ENCODE measurements at places on chromosomes 13 and 19.

GRCh38 chr19:1938071-1938470 lies 2.9 kb upstream of the CSNK1G2 start:
- no peak for DNase-seq

GRCh38 chr13:45966715-45967114 lies 85.8 kb downstream of the ZC3H13 start:
- no peak for DNase-seq

DNA sequence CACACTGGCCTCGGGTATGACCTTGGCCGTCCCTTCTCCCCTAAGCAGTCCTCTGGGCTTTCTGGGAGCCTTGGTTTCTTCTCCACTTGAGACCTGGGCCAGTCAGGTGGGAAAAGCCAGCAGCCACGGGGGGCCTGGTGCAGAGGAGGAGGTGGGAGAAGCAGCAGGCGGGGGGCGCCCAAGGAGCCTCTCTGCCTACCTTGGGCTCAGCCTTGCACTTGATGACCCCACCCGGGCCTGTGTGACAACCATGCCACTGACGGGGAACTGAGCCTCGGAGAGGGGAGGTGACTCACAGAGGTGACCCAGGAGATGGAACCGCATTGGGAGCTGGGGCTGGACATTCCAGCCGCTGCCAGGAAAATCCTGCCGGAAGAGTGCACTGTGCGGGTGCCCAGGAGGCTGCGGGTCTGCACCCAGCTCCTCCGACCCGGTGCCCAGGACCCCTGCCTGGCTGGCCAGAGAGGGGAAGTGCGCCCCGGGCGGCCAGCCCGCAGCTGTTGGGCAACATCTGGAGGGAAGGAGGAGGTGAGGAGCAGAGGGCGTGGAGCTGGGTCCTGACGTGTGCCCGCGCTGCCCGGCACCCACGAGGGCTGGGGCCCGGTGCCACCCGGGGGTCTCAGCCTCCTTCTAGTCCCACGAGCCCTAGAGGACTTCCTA lies 23.4 kb upstream of the SLC7A10 start:
- DNase-seq = no peak

DNA sequence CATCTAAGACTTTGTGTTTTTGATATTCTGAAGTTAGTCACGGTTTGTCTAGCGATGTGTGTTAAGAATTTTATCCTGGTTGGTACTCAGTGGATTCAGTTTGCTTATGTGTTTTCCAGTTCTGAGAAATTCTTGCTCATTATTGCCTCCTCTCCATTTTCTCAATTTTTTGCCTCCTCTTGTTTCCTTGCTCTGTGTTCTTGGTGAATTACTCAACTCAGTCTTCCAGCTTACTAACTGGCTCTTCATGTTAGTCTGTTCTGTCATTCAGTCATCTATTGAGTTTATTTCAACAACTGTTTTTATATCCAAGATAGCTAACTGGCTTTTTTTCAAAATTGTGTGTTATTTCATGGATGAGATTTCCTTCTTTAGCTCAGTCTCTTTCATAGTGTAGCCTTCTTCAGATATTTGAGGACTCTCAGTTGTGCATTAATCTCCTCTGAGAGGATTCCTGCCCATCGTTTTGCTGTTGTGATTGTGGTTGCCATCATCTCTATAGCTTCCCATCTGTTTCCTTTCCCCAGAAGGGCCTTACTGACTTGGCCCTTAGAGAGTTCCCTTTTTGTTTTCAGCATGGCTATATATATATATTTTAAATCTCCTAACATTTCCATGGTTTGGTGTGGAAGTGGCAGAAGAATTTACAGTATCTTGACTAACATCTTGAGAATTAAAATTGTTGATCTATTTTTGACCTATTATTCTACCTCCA lies 6.2 kb downstream of the SETDB2 start:
- no peak for DNase-seq

DNA sequence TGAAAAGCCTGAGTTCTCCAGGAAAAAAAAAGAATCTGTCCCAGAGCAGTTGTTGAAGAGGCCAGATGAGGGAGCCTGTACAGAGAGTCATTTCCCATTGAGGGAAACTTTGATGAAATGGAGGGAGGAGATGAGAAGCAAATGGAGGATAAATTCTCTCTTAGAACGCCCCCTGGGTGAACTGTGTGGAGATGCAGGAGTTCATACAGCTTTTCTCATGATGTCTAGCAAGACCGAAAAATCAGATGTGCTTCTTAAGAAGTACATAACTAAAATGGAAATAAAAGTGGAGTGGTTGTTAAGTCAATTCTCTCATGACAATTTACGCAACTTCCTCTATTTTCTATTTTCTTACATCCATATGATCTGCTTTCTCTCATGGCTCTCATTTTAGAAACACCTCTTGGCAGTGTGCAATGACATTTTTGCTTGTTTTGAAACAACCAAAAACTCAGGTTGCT lies 1263.1 kb downstream of the PCDH9 start:
- DNase-seq = peak; percentile 51

GRCh38 chr19:39539165-39539517 lies 820 bp downstream of the EID2 start:
- no peak for DNase-seq

DNA sequence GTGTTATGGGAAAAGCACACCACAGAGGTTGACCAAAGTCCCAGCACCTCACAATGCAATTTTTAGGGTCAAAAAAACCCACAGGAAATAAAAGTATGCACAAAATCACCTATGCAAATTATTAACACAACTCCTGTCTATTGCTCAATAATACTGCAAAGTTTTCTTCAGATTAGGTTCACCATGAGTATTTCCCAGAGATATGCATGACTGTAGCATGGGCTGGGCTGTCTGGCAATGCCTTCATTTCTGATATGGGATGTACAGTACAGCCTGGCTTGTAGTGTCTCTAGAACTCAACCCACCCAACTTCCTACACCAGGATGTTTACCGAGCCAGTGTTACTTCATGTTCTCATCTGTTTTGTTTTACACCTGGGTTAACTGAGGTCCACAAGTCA lies 698.7 kb upstream of the ARGLU1 start:
- DNase-seq = no peak

DNA sequence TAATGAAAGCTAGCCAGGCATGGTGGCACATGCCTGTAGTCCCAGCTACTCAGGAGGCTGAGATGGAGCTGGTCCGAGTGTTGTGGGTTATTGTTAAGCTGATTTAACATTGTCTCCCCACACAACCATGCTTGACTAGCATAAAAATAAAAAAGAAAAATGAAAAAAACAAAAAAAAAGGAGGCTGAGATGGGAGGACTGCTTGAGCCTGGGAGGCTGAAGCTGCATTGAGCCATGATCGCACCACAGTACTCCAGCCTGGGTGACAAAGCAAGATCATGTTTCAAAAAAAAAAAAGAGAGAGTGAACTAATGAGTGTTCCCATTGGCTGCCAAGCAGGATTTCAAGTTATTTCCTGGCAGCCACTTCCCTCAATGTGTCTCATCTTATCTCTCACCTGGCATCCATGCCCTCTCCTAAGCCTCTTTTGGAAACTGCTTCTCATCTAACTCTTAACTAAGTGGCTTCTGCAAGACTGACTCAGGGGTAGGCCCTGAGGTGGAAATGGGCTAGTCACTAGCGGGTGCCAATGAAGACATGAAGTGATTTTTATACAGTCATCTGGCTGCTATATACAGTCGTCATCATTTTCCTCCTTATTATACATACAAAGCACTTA lies 4.9 kb downstream of the THAP8 start:
- no peak for DNase-seq

GRCh38 chr13:87919956-87920355 lies 248.8 kb downstream of the SLITRK5 start:
- no peak for DNase-seq

- no peak for DNase-seq
Measured at GRCh38 chr13:72523593-72523992, 203.8 kb downstream of the MZT1 start.

DNA sequence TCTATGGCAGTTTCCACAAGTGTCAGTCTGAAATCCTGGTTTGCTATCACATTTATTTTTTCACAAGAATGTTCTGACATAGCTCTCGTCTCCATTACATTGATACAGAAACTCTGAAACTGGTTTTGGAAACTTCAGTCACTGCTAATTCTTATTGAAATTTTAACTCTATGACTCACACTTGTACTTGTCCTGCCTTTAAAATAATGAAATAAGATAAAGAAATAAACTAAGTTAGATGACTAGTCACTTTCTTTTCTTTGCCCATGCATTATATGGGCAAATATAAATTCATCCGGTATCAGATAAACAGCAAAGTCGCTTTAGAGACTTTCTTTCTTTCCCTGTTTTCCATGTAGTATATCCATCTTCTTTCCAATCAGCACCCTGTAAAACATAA lies 257.5 kb downstream of the PCDH9 start:
- DNase-seq = no peak

GRCh38 chr19:55489711-55490477 lies 1.7 kb downstream of the SSC5D start:
- no peak for DNase-seq

- no peak for DNase-seq
Measured at GRCh38 chr19:55694656-55695491, 19.8 kb downstream of the EPN1 start.

Measured in fibroblast of gingiva (primary cell).